ENCODE measurements at places on chromosomes 5 and 9.

- DNase-seq, result no peak
These were observed 16.5 kb upstream of the ODF2 start for GRCh38 chr9:128439273-128439672.

DNA sequence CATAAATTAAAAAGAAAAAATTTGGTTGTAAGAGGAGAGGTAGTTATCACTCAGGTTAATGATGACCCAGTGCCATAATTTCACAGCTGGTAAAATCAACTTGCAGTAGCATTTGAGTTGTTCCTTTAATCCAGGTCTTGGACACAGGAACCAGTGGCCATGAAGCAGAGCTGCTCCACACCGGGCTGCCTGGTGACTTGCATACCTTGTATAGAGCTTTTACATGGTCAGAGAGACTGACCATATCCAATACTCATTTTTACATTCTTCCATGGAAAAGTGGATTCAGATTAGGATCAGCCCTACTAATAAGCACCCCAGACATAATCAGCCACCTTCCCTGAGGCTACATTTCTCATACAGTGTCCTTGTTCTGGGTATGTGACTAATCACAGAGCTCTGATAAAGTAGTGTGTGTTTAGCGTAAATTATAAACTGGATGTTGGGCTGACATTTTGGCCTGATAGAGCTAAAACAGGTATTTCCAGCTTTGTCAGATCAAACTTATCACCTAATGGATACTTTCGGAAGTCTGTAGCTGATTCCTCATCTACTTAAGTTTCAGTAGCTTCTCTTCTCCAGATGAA is 77.0 kb upstream of the ZSWIM6 start:
- no peak for DNase-seq

DNA sequence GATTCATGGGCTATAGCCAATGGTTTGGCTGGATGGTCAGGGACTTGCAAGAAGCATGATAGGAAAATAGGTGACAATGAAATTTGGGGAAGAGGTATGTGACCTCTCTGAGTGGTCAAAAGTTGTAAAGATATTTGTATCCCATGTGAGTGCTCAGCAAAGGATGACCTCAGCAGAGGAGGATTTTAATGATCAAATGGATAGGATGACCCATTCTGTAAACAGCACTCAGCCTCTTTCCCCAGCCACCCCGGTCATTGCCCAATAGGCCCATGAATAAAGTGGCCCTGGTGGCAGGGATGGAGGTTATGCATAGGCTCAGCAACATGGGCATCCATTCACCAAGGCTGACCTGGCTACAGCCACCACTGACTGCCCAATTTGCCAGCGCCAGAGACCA is 138.4 kb upstream of the SPDL1 start:
- no peak for DNase-seq

GRCh38 chr5:7094626-7095025 is 301.3 kb upstream of the ADCY2 start:
- DNase-seq, result no peak

GRCh38 chr9:81363916-81364480 is 325.3 kb downstream of the TLE1 start:
- DNase-seq, result no peak

- no peak for DNase-seq
These were observed 22.5 kb downstream of the MUSK start for GRCh38 chr9:110691002-110691549.

- DNase-seq, result no peak
These were observed 3.8 kb downstream of the ADAMTS13 start for GRCh38 chr9:133426011-133426410.

- DNase-seq, result no peak
These were observed 8.5 kb upstream of the CCDC192 start for GRCh38 chr5:127694518-127695171.

GRCh38 chr5:50856401-50857119 is 190.1 kb downstream of the PARP8 start:
- no peak for DNase-seq

- DNase-seq, result no peak
These were observed 3.3 kb downstream of the RNF20 start for GRCh38 chr9:101536938-101537337.

GRCh38 chr5:180096616-180097015 is 25.1 kb upstream of the RNF130 start:
- DNase-seq, result no peak

DNA sequence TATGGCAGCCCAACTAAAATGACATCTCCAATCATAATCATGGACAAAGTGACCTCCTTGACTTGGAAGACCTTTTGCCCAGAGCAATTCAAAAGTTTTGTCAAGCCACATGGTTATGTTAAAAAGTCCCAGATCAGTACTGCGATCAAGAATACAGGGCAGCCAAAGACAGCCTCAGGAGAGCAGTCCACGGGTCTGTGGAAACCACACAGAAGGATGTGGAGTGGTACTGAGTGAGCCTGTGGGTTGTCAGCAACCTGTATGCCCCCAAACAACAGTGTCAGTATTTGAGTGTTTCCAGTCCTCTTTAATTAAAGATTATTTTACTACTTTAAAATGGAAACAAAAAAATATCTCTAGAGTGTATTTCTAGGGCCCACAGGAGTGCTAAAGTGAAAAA is 345.4 kb upstream of the EFNA5 start:
- DNase-seq, result no peak

Data from cortex of kidney (tissue), 1 donor.